ENCODE measurements at places on chromosomes 7 and 10. TPM values are rescaled to one million over a fixed set of nuclear protein-coding genes. Genes with fewer than 3 reads are reported as not detected.

The UBTD1 gene
- total RNA-seq = 16.9 TPM

The PPP1R3C gene
- 16.8 TPM for total RNA-seq

The OR2A5 gene
- total RNA-seq = not detected

The FANK1 gene
- 3.2 TPM for total RNA-seq
